ENCODE measurements at places on chromosomes 1 and 21.

DNA sequence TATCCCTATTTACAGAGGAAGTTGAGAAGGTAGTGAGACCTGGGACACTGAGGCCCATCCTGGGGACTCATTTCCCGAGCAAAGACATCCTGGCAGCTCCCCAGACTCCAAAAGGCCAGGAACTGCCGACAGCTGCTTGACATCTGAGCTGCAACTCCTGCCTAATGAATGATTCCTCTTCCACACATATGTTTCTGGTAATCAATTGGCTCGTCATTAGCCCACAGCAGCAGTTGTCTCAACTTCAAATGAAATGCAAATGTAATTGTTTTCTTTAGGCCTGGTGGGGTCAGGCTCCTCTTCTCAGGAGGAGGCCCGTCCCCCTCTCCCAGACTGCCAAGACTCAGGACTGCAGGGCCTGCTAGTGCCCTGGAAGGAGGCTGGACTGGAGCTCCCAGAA, 61.8 kb upstream of the DISP3 start:
- peak; percentile 78 for DNase-seq

- DNase-seq, result no peak
Observed at GRCh38 chr1:165883056-165883455, 55.6 kb downstream of the UCK2 start.

- DNase-seq, result peak; percentile 68
Observed at GRCh38 chr1:58515794-58516401, 30.6 kb downstream of the OMA1 start.

- peak; percentile 8 for DNase-seq
Observed at GRCh38 chr1:150563340-150564038, 14.3 kb downstream of the ADAMTSL4 start.

DNA sequence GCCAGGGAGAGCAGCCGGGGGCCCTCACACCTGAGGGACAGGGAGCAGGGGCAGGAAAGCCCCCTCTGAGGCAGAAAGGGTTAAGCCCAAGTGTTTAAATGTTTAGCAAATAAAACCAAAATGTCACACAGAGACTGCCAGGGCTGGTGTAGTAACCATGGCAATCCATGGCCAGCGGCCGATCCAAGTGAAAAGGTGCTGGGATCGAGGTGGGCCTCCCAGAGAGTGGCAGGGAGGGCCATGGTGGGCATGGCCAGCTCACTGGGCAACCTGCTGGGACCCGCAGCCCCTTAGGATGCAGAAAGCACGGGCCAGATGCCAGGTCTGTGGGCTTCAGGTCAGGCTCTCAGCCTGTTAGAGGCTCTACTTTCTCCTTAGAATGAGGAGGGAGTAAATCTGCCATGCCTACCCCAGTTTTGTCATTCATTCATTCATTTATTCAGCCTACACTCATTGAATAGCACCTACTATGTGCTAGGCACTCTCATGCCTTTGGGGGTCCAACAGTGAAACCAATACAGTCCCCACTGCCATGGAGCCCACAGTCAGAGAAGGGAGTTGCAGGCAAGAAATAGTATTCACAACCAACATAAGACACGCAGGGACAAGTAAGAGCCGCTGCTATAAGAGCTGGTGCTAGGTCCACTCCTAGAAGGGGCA, 56.1 kb downstream of the KCNN3 start:
- DNase-seq, result no peak

DNA sequence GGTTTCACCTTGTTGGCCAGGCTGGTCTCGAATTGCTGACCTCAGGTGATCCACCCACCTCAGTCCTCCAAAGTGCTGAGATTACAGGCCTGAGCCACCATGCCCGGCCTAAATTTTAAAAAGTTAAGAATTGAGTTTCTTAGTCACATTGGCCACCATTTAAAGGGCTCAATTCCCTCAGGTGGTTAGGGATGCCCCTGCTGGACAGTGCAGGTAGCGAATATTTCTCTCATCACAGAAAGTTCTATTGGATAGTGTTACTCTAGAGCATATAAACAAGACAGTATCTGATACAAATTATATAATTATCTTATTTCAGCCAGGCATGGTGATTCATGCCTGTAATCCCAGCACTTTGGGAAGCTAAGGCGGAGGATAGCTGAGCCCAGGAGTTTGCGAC, 320.2 kb downstream of the ZP4 start:
- no peak for DNase-seq

DNA sequence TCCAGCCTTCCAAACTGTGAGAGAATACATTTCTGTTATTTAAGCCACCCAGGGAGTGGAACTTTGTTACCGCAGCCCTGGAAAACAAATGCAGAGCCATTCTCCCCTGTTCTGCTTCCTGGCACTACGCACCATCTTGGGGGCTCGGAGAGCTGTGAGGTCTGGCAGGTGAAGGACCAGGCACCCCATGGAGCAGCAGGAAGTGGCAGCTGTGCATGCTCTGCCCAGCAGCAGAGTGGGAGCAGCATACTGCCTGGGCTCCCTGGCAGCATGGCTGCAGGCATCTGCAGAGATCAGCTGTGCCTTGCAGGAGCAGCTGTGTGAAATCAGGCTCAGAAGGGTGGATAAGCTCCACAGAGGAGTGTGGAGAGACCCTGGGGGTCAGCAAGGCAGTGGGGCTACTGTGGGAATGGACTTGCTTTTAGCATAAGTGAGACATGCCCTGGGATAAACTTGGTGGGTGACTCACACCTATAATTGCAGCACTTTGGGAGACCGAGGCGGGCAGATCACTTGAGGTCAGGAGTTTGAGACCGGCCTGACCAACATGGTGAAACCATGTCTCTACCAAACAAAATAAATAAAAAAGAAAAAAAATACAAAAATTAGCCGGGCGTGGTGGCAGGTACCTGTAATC, 17.7 kb upstream of the ZSCAN20 start:
- peak; percentile 35 for DNase-seq

DNA sequence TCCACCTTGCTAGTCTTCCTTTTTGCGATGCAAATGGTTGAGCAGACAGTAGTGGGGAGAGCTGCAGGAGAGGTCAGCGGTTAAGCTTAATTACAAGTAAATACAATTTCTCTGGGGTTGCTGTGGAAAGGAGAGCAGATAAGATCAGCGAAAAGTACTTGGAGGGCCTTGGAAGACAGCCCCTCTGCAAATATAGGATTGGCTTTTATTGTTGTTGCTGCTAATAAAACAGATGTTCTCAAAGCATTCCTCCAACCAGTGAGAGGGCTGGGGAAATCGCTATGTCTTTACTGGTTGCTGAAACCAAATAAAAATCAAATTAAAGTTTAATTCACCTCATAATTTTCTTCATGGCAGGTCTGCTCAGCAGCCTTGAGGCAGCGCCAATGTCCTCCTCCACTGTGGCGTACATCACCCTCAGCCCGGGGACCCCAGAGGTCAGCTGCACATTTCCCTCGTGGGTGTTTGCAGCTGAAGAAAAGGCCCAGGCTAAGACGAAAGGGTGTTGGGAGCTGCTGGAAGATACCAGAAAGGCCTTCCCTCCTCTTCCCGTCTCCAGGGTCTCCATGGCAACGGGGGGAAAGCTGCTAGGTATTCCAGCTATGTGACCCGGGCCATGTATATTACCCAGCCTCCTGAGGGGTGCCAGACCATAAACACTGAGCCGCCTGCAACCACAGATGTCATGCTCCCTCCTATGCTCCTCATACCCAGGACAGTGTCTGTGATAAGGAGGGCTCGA, 54.6 kb upstream of the POU2F1 start:
- DNase-seq, result no peak

- DNase-seq, result no peak
Observed at GRCh38 chr1:64396817-64397216, 73.1 kb upstream of the CACHD1 start.

- no peak for DNase-seq
Observed at GRCh38 chr1:87739141-87739540, 410.5 kb downstream of the LMO4 start.

DNA sequence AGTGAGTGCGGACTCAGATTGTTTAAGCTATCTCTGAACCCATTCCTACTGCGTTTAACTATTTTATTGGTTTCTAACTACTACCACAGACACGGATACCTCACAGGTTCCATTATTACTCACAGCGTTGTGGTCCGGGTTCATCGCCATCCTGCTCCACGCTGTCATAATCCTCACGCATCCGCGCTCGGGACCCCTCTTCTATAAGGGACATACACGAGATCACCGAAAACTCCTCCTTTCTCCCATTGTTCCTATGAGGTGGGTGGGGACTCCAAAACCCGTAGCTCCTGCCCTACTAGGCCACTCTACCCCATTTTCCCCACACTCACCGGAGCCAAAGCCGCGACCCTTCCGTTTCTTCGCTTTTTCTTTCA, 610 bp downstream of the RBM8A start:
- no peak for DNase-seq

DNA sequence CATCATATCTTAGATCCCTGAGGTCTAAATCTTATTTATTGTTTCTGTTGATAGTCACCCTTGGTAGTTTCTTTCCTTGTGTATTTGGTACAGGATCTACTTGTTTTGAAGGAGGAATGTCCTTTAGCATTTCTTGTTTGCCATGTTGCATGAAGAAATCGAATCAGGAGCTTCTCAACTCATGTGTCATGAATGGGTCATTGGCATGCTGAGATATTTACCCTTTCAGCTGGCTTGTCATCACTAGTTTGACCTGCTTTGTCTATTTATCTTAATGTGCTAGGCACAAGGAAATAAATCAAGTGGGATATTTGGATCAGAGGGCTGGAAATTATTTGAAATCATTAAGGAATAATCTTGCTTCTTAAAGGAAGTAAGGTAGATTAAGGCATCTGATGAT, 23.8 kb downstream of the THEM4 start:
- DNase-seq, result no peak

DNA sequence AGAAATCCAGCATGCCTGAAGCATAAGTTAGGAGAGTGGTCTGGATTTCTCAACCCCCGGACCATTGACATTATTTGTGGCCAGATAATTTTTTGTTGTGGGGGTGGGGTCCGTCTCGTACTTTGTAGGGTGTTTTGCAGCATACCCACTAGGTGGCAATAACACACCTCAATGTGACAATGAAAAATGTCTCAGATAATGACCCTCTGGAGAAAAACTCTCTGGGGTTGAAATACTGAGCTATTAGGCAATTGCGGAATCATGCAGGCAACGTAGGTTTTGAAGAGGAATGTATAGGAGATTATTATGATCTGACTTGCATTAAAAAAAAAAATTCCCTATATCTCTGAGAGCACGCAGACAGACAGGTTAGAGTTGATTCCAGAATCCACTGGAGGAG, 25.3 kb upstream of the RRP15 start:
- no peak for DNase-seq
